ENCODE measurements at places on chromosomes 2 and 18. TPM values are rescaled to one million over a fixed set of nuclear protein-coding genes. Genes with fewer than 3 reads are reported as not detected.

Gene CDH20
- 0.60 TPM for total RNA-seq

DNA sequence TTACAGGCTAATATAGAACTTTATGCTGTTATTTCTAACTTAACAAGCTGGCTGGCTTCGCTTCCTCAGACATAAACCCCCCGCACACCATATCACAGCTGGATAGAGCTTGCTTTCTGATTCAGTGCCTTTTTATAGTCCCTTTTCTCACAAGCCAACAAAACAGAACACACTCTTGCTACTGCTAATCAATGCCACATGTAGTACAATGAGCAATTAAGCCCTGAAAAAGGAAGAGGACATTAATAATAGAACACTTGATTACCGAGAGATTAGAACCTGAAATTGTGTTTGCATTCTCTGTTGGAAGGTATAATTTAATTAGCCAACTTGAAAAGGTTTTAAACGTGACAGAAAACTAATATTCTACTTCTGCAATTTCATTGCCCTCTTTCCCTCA lies 267.7 kb upstream of the CYRIA start:
- H3K4me1 ChIP-seq = no peaks in the 10 kb centered on the region
- H3K4me3 ChIP-seq = no peak overlapping the region
- no peak overlapping the region for H3K27ac ChIP-seq
- no peak for DNase-seq

GRCh38 chr18:78965917-78966792 lies 13.5 kb upstream of the SALL3 start:
- no peaks in the 10 kb centered on the region for H3K4me1 ChIP-seq
- no peaks in the 10 kb centered on the region for H3K36me3 ChIP-seq
- H3K4me3 ChIP-seq = no peak overlapping the region
- H3K27me3 ChIP-seq = peaks cover 40% of the 10 kb centered on the region
- DNase-seq = no peak
- no peak overlapping the region for H3K27ac ChIP-seq

DNA sequence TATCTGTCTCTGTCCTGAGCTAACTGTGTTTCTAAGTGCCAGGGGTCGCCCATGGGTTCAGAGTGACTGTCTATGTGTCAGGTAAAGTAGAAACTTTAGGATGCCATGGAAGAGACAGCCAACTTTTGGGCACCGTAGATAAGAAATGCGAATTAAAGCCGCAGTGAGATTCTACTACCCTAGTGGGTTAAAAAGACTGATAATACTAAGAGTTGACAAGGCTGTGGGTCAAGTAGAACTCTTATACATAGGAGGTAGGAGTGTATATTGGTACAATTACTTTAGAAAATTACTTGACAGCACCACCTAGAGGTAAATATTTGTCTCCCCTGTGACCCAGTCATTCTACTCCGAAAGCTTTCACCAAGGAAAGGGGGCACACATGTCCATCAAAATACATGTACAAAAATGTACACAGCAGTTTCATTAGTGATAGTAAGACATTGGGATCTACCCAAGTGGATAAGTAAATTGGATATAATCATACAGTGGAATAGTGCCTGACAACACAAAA lies 371.3 kb downstream of the SLC4A3 start:
- no peak overlapping the region for H3K4me3 ChIP-seq
- DNase-seq = no peak
- no peaks in the 10 kb centered on the region for H3K4me1 ChIP-seq
- no peaks in the 10 kb centered on the region for H3K36me3 ChIP-seq

- peaks cover 5% of the 10 kb centered on the region for H3K27me3 ChIP-seq
- peaks cover 4% of the 10 kb centered on the region for H3K36me3 ChIP-seq
- H3K27ac ChIP-seq = no peak overlapping the region
- no peak overlapping the region for H3K4me3 ChIP-seq
- DNase-seq = no peak
Measured at GRCh38 chr2:25707927-25708590, 34.7 kb upstream of the DTNB start.

DNA sequence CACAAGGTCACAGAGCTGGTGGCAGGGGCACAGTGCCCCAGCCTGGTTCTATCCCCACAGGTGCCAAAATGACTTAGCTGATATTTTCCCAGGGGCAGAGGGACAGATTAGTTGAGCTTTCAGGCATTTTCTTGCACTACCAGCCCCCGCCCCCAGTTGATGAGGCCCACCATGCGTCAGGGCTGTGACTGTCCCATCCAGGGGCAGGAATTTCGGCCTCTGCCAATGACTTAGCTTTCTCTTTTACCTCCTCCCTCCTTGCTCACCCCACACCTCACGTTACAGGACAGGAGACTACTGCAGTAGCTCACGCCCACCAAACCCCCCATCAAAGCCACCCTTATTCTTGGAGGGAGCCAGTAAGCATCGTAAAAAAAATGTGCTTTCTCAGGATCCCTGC lies 31.5 kb downstream of the MRO start:
- no peak overlapping the region for H3K4me3 ChIP-seq
- H3K27me3 ChIP-seq = peaks cover 6% of the 10 kb centered on the region
- H3K36me3 ChIP-seq = no peaks in the 10 kb centered on the region
- no peak overlapping the region for H3K27ac ChIP-seq
- no peaks in the 10 kb centered on the region for H3K4me1 ChIP-seq

- H3K36me3 ChIP-seq = no peaks in the 10 kb centered on the region
- H3K4me1 ChIP-seq = peaks cover 9% of the 10 kb centered on the region
Measured at GRCh38 chr2:205768815-205769494, 86.7 kb downstream of the NRP2 start.

DNA sequence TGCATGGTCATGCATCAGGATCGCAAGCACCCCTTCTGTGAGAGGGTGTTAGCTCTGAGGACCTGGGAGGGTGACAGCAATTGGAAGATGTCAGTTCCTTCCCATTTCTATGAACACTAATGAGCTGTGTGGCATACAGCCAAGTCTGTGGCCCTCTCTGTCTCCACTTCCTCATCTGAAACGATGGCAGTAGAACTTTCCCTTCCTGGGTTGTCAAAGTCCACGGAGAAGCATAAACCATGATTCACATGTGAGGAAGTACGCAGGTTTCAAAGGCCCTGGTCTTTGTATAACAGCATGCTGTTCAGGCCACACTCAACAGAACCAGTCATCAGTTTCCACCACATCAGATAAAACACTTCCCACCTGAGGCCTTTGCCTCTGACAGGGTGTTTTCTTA lies 167.4 kb upstream of the RAB6C start:
- H3K4me1 ChIP-seq = no peaks in the 10 kb centered on the region
- H3K27ac ChIP-seq = no peak overlapping the region
- no peak for DNase-seq
- H3K27me3 ChIP-seq = peaks cover 9% of the 10 kb centered on the region
- H3K36me3 ChIP-seq = peaks cover 26% of the 10 kb centered on the region
- no peak overlapping the region for H3K4me3 ChIP-seq
